ENCODE measurements at places on chromosomes 11 and 22.

DNA sequence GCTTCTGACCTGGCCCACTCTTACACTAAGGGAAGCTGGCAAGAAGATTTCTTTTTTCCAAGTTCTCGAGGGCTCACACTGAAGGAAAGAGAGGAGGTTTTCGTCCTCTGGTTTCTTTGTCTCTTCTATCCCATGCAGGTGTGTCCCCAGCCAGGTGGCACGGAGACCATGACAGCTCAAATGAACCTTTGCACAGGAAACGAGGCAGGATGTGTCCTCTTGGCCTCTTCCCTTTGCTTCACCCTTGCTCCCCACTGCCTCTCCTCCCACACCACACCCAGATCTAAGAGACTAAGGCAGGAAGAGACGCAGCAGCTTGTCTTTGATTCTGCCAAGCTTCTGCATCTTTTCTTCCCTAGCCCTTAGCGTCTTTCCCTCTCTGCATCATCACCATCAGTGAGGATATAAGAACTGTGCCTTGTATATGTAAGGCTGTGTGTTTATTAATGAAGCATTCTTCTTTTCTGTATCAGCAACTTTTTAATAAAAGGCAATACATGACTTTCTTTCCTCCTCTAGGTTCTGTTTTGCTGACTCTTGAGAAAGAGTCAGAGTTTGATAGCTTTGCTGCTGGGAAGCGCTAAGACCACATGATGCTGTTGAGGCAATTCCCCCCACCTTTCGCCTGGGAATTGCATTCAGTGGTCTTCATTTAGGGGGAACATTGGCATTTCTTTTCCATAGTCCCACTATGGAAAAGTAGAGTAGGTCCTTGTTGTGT, 56.0 kb upstream of the PARVA start:
- no peak for DNase-seq

DNA sequence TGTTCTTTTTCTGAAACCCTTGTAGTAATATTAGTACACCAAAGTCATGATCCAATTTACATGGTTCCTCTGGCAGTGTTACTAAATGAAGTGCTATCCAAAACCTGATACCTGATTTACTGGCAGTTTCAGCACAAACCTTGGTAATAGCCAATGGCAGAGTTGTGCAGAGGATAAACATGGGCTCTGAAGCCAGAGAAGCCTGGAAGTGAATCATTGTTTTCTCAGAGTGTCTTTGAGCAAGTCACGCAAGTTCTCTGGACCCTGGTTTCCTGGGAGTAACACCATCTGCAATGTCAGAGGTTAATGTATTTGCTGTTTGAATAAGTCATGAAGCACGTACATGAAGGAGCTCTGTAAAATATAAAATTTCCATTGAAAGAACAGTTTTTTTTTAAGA, 222.3 kb upstream of the NARS2 start:
- no peak for DNase-seq

GRCh38 chr22:32684148-32684821, 117.2 kb upstream of the TIMP3 start:
- DNase-seq, result no peak

DNA sequence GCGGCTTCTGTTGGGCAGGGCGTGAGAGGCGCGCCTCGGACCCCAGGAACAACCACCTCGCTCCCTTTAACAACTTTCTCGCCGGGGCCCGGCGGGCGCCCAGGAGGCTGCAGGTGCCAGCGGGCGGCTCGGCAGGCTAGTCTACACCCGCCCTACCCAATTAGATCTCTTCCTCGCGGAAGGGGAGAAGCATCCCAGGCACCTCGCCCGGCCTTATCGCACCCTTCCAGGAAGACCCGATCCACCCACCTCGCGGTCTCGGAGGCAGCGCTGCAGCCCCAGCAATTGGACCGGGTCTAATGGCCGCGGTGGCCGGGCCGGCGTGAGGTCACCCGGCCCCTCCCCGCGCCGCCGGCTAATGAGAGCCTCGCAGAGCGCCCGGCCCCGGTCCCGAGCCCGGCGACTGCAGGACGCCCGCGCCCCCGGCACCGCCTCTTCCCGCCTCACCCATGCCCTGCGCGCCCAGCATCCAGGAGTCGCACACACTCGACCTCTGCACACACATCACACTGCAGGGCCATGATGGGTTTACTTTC, at the start of gene PLAAT3:
Gene PLAAT3, minus strand, starts transcription at position 298 of the 536 bp plus-strand sequence. CDS start 419 bp downstream, outside the sequence.
- peak; percentile 92 for DNase-seq

DNA sequence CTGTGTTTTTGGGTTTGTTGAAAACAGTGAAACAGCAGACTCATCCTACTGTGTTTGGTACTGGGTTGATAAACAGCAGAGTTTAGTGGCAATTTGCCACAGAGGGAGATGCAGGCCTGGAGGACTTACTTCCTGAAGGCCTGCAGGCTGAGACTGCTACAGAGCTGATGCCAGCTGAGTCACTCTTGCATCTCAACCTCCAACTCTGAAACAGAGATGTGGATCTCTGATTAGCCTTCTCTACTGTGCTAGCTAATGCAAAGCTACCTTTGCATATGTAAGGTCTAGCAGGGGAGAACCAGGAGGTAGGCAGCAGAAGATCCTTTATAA, 14.3 kb downstream of the ATP5MG start:
- DNase-seq, result peak; percentile 71

DNA sequence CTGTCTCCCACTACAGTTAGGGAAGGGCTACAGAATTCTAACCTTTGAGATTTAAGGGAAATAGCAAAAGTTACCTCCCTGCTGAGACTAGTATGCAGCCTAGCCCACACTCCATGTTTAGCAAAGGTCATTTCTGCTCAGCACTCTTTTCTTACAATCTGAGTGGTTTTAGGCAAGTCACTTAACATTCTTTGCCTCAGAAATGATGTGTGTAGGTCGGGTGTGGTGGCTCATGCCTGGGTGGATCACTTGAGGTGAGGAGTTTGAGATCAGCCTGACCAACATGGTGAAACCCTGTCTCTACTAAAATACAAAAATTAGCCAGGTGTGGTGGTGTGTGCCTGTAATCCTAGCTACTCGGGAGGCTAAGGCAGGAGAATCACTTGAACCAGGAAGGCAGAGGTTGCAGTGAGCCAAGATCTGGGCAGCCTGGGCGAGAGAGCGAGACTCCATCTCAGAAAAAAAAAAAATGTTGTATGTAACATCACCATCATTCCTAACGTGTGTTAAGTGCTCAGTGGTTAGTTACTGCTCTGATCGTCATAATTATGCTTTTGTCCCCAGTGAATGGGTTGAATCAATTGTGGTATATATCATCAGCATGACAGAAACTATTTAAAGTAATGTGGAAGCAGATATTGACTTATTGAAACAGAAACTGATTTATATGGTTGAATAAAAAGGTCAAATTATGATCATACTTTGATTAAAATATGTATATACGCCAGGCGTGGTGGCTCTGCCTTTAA, 55.0 kb downstream of the COPB1 start:
- no peak for DNase-seq

GRCh38 chr22:35539910-35540594, 579 bp upstream of the RASD2 start:
- DNase-seq, result peak; percentile 58

DNA sequence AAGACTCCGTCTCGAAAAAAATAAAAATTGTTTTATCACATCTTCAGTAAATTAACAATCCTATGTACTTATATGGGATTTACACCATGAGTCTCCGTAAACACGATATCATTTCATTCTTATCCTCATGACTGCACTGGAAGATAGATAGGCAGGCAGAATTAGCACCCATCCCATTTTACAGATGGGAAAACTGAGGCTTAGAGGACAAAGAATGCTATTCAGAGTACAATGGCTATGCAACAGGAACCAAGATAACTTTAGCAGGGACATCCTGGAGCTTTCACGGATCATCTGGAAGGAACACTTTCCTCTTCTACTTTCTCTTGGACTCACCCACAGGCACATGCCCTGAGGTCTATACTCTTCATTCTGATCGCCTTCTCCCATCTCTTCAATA, 14.6 kb upstream of the SGSM1 start:
- no peak for DNase-seq

- DNase-seq, result no peak
These were observed 86.8 kb downstream of the PDHX start for GRCh38 chr11:35003186-35003585.

DNA sequence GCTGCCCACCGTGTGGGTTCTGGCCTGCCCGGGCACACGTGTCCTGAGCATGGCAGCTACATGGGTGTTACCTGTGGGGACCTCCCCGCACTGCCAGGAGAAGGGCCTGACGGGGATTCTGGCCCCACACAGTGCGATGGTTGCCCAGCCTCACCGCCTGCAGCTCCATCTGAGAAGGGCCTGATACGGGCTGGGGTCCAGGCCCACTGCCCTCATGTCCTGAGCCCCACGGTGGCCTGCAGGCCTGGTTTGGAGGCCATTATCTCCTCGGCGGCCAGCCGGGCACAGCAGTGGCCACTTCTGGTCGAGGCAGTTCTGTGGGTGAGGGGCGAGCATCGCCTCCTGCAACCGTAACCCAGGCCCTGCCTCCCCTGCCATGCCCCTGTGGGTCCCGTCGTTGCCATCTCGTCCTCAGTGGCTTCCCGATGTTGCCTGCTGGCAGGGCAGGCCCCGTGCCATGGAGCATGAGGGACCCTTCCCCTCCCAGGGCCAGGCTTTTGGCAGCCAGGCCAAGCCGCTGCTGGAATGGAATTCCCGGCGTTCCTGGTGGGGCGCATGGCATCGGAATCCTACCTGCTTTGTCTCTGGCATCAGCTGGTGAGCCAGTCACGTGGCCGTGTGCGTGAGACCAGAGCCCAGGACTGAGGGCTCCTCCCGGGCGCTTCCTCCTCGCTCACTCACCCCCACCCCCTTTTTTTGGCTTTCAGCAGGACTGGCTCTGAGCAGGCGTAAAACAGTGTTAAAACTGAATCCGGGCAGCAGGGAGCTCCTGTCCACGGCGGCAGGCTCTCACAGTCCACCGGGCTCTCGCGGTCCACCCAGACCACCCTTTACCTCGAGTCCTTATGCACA, 71.9 kb upstream of the PPARA start:
- no peak for DNase-seq

GRCh38 chr11:20084921-20085814, 75.1 kb downstream of the DBX1 start:
- DNase-seq, result no peak

DNA sequence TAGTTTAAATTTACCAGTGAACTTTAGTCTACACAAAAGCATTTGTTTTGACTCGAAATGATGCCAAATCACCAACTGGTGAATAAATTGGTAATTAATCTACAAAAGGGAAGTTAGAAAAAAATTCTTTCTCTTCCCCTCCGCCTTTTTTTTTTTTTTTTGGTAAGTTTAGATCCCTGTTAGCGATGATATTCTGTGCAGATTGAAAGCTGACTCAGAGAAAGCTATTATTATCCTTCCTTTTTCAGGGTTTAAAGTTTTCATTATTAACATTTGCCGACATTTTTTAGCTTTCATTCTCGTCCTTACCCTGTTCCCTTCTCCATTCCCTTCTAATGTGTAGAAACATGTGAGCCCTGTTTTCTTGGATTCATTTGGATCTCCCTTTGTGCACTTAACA, 16.8 kb upstream of the NUP160 start:
- no peak for DNase-seq

GRCh38 chr11:74570266-74571061, 21.9 kb upstream of the POLD3 start:
- DNase-seq, result peak; percentile 59

GRCh38 chr11:119318240-119319135, 1.6 kb upstream of the MCAM start:
- DNase-seq, result peak; percentile 64

- DNase-seq, result no peak
These were observed 25.4 kb downstream of the CCKBR start for GRCh38 chr11:6285019-6285418.

GRCh38 chr11:3156282-3156660, 8.8 kb downstream of the OSBPL5 start:
- no peak for DNase-seq

DNA sequence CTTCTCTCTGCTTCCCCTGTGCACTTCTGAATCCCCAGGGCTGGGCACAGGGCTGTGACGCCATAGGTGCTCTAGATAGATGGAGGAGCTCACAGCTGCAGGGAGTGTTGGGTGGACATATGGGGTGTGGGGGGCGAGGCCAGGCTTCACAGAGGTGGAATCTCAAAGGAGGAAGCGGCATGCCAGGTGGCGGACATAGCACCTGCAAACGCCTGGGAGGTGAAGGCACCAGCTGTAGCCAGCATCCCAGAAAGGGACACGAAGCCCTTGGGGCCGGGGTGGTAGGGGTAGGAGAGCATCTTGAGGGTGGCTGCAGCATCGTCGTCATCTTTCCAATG, 14.6 kb upstream of the KCNQ1OT1 start:
- DNase-seq, result no peak

- no peak for DNase-seq
These were observed at the start of gene CD3D for GRCh38 chr11:118342503-118343161. TSS of gene CD3D (minus strand) at chr11:118342705. CDS start at chr11:118342607, 98 bp downstream.

- DNase-seq, result peak; percentile 82
These were observed 7.6 kb downstream of the SLC39A13 start for GRCh38 chr11:47415949-47416472.

DNA sequence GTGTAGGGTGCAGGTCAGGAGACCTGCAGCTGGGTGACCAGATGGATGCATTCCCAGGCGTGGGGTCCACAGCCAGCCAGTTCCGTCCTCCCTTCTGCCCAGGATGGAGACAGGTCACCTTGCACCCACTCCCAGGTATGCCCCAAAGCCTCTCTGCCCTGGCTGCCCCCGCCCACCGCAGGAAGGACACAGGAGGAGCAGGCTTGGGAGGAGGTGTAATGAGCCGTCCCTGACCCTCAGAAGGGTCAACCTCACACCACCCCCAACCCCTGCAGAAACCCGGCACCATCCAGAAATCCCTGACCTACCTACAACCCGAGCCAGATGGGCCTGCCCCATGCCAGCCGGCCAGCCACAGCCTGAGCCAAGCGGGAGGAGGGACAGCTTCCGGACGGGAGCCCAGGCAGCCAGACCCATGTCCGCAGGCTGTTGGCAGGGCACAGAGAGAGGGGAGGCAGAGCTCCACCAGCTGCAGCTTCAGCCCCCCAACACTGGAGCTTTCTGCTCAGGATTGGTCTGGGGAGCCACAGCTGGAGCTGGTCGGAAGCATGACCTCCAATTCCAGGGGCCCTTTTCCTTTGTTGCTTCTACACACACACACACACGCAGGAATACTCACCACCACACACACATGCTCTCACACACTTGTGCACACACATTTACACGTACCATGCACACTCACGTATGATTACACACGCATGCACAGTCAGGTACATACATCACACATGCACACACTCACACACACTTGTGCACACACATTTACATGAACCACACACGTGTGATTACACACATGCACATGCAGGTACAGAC, 5.3 kb downstream of the IFITM10 start:
- DNase-seq, result no peak
